WTC11 (cell line): ENCODE measurements at places on chromosomes 4 and X. TPM values are rescaled to one million over a fixed set of nuclear protein-coding genes. Genes with fewer than 3 reads are reported as not detected.
A peak's percentile ranks its signal among the peaks of the same experiment; 100 is the strongest.

DNA sequence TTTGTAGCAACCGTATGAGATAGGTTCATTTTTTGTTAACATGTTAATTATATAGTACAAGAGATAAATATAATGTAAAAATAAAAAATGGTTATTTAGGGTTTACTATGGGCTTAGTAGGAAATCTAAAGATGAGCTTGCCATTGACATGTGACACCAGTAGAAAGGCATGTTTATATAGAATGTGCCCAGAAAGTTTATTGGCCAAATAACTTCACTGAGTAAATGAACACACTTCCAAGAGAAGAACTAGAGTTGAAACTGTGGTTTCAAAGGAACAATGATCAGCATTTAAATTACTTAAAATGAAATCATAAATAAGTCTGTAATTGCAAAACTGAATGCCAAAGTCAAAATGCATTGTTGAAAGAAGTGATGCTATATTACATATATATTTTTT lies 503.3 kb downstream of the STPG2 start:
- no peak overlapping the region for H3K4me3 ChIP-seq
- H3K27ac ChIP-seq = no peak overlapping the region
- no peak for DNase-seq
- H3K4me1 ChIP-seq = no peaks in the 10 kb centered on the region
- peaks cover 7% of the 10 kb centered on the region; the same call in 1 of the 2 replicates for H3K36me3 ChIP-seq

- no peak for DNase-seq
- H3K4me1 ChIP-seq = peaks cover 6% of the 10 kb centered on the region
- H3K4me3 ChIP-seq = no peak overlapping the region
- H3K27me3 ChIP-seq = no peaks in the 10 kb centered on the region
- no peaks in the 10 kb centered on the region for H3K36me3 ChIP-seq
Measured at GRCh38 chr4:81062001-81062400, 31.5 kb downstream of the BMP3 start.

GRCh38 chr4:65737672-65738071 lies 67.4 kb upstream of the EPHA5 start:
- no peak for DNase-seq
- H3K27me3 ChIP-seq = no peaks in the 10 kb centered on the region
- no peak overlapping the region for H3K4me3 ChIP-seq
- no peaks in the 10 kb centered on the region for H3K36me3 ChIP-seq
- no peak overlapping the region for H3K27ac ChIP-seq
- H3K4me1 ChIP-seq = no peaks in the 10 kb centered on the region

GRCh38 chrX:35743331-35743730 lies 54.8 kb upstream of the MAGEB16 start:
- H3K27ac ChIP-seq = no peak overlapping the region
- H3K27me3 ChIP-seq = peaks cover 56% of the 10 kb centered on the region
- no peaks in the 10 kb centered on the region for H3K4me1 ChIP-seq
- no peaks in the 10 kb centered on the region for H3K36me3 ChIP-seq
- DNase-seq = no peak
- H3K4me3 ChIP-seq = no peak overlapping the region

GRCh38 chrX:13888284-13888683 lies 71.4 kb upstream of the GPM6B start:
- no peak overlapping the region for H3K4me3 ChIP-seq
- DNase-seq = no peak
- no peaks in the 10 kb centered on the region for H3K36me3 ChIP-seq
- peak overlapping the region; percentile 60 for H3K27ac ChIP-seq
- no peaks in the 10 kb centered on the region for H3K27me3 ChIP-seq

DNA sequence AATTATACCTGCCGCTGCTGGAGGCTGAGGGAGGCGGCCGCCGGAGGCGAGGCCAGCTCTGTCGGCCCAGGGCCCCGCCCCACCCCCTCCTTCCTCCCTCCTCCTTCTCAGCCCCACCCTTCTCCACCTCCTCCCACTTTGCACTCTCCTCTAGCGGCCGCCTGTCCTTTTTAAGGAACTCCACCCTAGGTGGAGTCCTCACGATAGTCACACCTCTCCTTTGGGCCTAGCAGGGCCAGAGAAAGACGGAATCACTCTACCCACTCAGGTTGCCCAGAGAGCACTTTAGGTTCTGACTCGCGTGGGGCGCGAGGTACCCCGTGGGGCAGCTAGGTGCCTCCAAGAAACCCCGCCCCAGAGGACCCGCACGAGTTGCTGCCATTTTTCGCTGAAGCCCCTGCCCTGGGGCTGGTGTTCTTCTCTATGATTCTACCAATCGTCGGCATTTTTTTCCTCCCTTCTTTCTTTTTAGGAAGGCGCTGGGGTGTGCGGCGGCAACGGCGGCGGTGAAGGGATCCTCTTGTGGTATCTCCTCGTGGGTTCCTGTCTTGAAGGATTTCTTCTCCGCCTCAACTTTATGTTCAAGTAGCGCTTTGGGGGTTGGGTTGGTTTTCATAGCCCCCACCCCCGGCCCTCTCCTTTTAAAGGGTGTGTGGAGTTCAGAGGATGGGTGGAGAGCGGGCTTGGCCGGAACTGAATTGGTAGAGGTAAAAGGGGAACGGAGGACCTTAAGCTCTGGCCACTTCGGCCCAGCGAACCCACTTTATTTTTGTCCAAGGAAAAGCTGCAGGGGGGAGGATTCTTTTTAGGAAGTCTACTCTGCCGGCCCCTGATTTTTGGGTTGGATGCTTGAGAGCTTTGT lies at the start of gene KLF8:
KLF8 (plus strand) TSS at position 136 of the 862 bp plus-strand sequence. CDS start 979 bp downstream, outside the sequence.
- peaks cover 3% of the 10 kb centered on the region; the same call in 1 of the 2 replicates for H3K36me3 ChIP-seq
- peaks cover 17% of the 10 kb centered on the region for H3K4me1 ChIP-seq
- peak within 1 kb of the TSS; percentile 83 for H3K4me3 ChIP-seq
- H3K27me3 ChIP-seq = no peaks in the 10 kb centered on the region
- peak within 1 kb of the TSS; percentile 88 for H3K27ac ChIP-seq

DNA sequence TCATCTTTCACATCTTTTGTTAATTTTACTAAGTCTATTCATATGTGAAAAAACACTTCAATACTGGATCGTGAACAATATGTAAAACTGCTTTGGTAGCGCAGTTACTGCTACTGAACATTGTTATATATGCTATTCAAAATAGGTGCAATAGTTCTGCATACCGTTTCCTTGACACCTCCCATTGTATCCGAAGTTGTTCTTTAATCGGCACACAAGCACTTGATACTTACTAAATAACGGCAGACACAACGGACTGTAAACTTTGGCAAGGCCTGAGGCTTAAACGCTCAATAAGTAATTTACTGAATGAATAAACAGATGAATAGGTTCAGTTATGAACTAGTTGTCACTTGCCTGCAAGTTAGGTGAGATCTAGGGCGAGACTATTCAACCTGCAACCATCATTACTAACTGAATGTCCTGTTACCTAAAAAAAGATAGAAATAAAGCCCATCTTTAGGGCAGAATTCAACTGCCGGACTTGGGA lies 620 bp downstream of the ANAPC10 start:
- peaks cover 15% of the 10 kb centered on the region for H3K4me1 ChIP-seq
- DNase-seq = no peak
- H3K27ac ChIP-seq = peak overlapping the region; percentile 100
- peaks cover 27% of the 10 kb centered on the region for H3K36me3 ChIP-seq
- no peaks in the 10 kb centered on the region for H3K27me3 ChIP-seq

The MXD4 gene
- total RNA-seq = 17.7 to 22.7 TPM (median 20.4 TPM) in 3 replicates
